ENCODE measurements at places on chromosomes 16 and 17. TPM values are rescaled to one million over a fixed set of nuclear protein-coding genes. Genes with fewer than 3 reads are reported as not detected.
A peak's percentile ranks its signal among the peaks of the same experiment; 100 is the strongest.

DNA sequence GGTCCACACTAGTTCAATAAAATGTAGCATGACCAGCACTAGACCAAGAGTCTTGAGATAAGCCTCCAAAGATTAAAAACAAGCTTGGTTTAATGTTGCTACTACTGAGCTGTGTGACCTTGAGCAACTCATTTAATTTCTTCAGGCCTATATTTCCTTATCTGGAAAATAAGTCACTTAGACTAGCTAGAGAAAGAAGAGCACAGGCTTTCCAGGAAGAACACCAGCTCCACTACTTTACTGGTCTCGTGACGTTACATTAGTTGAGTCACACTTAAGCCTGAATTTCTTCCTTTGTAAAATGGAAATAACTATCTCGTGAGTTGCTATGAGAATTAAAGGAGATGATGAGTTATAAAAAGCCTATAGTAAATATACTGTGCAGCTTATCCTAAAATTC, 5.4 kb downstream of the HELZ start:
- no peak for DNase-seq
- peaks cover 35% of the 10 kb centered on the region for H3K4me1 ChIP-seq
- H3K27me3 ChIP-seq, result no peaks in the 10 kb centered on the region
- H3K36me3 ChIP-seq, result no peaks in the 10 kb centered on the region

DNA sequence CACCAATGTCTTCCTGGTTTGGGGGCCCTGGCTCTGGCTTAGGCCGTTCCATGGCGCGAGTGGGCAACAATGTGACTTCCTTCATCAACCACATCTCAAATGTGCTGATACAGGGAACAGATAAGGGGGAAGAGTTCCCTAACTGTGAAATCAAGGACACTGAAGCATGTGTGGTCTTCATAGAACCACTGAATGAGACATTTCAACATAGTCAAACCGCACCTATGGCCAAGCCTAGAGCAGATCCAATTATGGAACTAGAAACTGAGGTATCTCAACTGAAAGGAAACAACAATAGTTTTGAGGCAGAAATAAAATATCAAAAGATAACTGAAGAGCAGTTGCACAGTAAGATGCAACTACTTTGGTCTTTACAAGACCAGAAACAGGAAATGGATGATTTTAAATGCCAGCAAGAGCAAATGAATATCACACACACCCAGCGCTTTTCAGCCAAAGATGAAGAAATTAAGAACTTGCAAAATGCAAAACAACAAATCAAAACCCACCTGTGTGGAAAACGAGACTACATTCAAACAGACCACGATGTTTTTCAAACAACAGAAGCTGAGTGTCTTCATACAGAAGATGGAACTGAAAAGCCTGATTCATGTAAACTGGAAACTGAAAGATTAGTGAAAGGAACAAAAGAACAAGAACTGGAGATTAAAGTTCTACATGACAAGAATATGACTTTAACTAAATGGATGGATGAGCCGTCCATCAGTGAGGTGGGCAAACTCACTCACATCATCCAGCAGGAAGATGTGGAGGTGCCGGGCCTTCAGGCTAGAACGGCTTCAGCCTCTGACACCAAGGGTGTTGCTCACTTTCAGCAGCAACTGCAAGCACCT, 18.1 kb upstream of the LCMT1 start:
- H3K36me3 ChIP-seq, result no peaks in the 10 kb centered on the region
- no peak overlapping the region for H3K27ac ChIP-seq
- no peaks in the 10 kb centered on the region for H3K27me3 ChIP-seq
- H3K4me3 ChIP-seq, result no peak overlapping the region

DNA sequence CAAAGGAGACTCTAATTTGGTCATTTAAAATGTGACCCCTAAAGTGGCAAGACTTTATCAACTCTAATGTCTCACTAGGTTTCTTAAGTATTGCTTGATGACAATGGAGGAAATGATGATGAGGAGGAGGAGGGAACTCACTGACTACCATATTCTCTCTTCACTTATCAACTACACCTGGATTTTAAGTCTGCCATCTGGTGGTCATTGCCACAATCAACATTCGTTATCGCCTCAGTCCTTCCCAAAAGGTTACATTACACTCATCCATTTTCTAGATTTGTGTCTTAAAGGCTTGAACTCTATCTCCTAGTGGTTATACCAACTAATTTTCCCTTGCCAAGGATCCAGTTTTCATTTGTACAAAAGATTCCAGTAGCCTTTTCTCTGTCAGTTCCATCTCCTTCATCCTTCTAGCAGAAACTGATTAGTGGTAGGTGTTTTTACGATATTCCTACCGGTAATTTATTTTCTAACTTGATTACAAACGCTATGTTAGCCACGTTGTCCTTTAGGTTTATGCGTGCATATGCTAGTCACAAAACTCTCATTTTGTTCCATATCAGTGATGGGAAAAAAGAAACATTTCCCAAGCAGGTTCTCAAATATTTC, 114.6 kb upstream of the NOG start:
- DNase-seq, result no peak
- no peak overlapping the region for H3K27ac ChIP-seq
- H3K4me1 ChIP-seq, result no peaks in the 10 kb centered on the region
- no peaks in the 10 kb centered on the region for H3K27me3 ChIP-seq
- no peak overlapping the region for H3K4me3 ChIP-seq

- peaks cover 8% of the 10 kb centered on the region for H3K27me3 ChIP-seq
- H3K27ac ChIP-seq, result no peak overlapping the region
- no peak overlapping the region for H3K4me3 ChIP-seq
Measured at GRCh38 chr16:54645345-54645744, 285.3 kb upstream of the IRX5 start.

- no peaks in the 10 kb centered on the region for H3K36me3 ChIP-seq
- H3K27ac ChIP-seq, result peak overlapping the region; percentile 34
- H3K27me3 ChIP-seq, result no peaks in the 10 kb centered on the region
- H3K4me3 ChIP-seq, result no peak overlapping the region
- H3K4me1 ChIP-seq, result peaks cover 13% of the 10 kb centered on the region
Measured at GRCh38 chr16:85385463-85386331, 227.4 kb upstream of the GSE1 start.

GRCh38 chr16:31713945-31714902, 159.4 kb upstream of the ZNF267 start:
- DNase-seq, result no peak
- peak overlapping the region; percentile 98 for H3K27ac ChIP-seq
- no peaks in the 10 kb centered on the region for H3K27me3 ChIP-seq
- H3K36me3 ChIP-seq, result no peaks in the 10 kb centered on the region

Gene SLC16A13
- 3.5 TPM for total RNA-seq

Gene FBXO47
- not detected for total RNA-seq

Gene KRTAP3-2
- not detected for total RNA-seq

Gene SSTR5
- total RNA-seq, result not detected

Gene YWHAE
- 158 TPM for total RNA-seq

Gene C17orf100
- 1.4 TPM for total RNA-seq

Gene SLC12A3
- total RNA-seq, result not detected
